ENCODE measurements at places on chromosomes 6 and 20. TPM values are rescaled to one million over a fixed set of nuclear protein-coding genes. Genes with fewer than 3 reads are reported as not detected.

Gene HLA-DPA1
- 0.25 TPM for total RNA-seq

Gene FAM217B
- total RNA-seq = 6.6 TPM

Gene SNRNP48
- total RNA-seq = 10.3 TPM

Gene BTNL2
- not detected for total RNA-seq

Gene C6orf15
- total RNA-seq = 0.09 TPM

Gene GSTA1
- not detected for total RNA-seq

Gene PTK7
- total RNA-seq = 5.1 TPM

Gene PRL
- not detected for total RNA-seq

Gene GABRR1
- not detected for total RNA-seq

Gene KCNK5
- 1.0 TPM for total RNA-seq

Gene CALHM5
- total RNA-seq = 0.03 TPM

Gene SDC4
- total RNA-seq = 105 TPM

Gene RPS6KA2
- total RNA-seq = 0.16 TPM

Gene PIGT
- total RNA-seq = 99.7 TPM

Gene NFATC2
- 8.4 TPM for total RNA-seq

Gene GPLD1
- 1.1 TPM for total RNA-seq

Gene ADGRF1
- total RNA-seq = 0.05 TPM

Gene TNF
- total RNA-seq = not detected

Gene CPXM1
- total RNA-seq = not detected

Gene GNMT
- 0.13 TPM for total RNA-seq

Gene CDSN
- not detected for total RNA-seq

Gene NHLRC1
- 1.3 TPM for total RNA-seq

Gene HRH3
- total RNA-seq = not detected

Gene POPDC3
- 21.9 TPM for total RNA-seq

Gene CRISP2
- not detected for total RNA-seq

Gene POLH
- 7.6 TPM for total RNA-seq

Gene FKBP1C
- 2.1 TPM for total RNA-seq

Gene COQ3
- total RNA-seq = 10.1 TPM

Gene UBE2C
- total RNA-seq = 240 TPM

Gene NMBR
- not detected for total RNA-seq

Gene KIFC1
- total RNA-seq = 43.1 TPM

Gene SSTR4
- 0.32 TPM for total RNA-seq

Gene NKX2-4
- not detected for total RNA-seq

Gene HLA-DRA
- total RNA-seq = not detected

Gene AP5S1
- 15.1 TPM for total RNA-seq

Gene RTF2
- total RNA-seq = 93.8 TPM

Gene TREML1
- total RNA-seq = not detected

Gene PDSS2
- 6.7 TPM for total RNA-seq

Gene KAT14
- 10.4 TPM for total RNA-seq

Gene CBLN4
- not detected for total RNA-seq

Gene SERINC3
- 69.0 TPM for total RNA-seq

Gene SLPI
- 15.1 TPM for total RNA-seq

Gene GRM4
- total RNA-seq = 0.15 TPM

Gene CEBPB
- total RNA-seq = 294 TPM

Gene TDP2
- total RNA-seq = 30.3 TPM

Gene IL17A
- total RNA-seq = not detected

Gene HLA-DMA
- total RNA-seq = 3.3 TPM

Gene BPIFB4
- total RNA-seq = not detected

Gene RIPOR3
- not detected for total RNA-seq

Gene SMLR1
- not detected for total RNA-seq

Gene TXLNB
- total RNA-seq = not detected

Gene ENPP4
- 0.23 TPM for total RNA-seq

Gene KCNQ2
- 0.51 TPM for total RNA-seq

Gene BPIFB2
- total RNA-seq = not detected

Gene UBE2J1
- 14.4 TPM for total RNA-seq

Gene C20orf202
- total RNA-seq = not detected

Gene TRAPPC3L
- not detected for total RNA-seq

Gene MTFR2
- 12.0 TPM for total RNA-seq

Gene TMC2
- total RNA-seq = not detected

Gene LRRC73
- 0.71 TPM for total RNA-seq
